ENCODE measurements at places on chromosomes 2 and 18.

DNA sequence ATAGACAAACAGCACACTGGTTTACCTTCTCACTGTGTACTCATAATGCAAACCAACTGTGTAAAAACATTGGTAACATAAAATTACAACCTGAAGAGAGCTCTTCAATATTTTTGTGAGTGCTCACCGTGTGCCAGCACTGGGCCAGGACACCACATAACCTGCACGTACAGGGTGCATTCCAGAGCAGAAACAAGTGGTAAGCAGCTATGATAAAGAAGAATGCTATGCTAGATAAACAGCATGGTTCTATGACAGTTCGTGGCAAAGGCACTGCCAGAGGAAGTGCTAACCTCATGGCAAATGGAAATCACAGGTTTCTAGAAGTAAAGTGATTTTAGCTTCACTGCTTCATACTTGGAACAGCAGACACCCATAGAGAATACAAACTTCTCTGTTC lies 343.5 kb downstream of the MTX2 start:
- peaks cover 5% of the 10 kb centered on the region for H3K4me1 ChIP-seq
- no peak overlapping the region for H3K27ac ChIP-seq
- H3K36me3 ChIP-seq: peaks cover 7% of the 10 kb centered on the region
- no peak for DNase-seq

GRCh38 chr2:118747066-118747465 lies 100.4 kb downstream of the EN1 start:
- DNase-seq: no peak
- no peaks in the 10 kb centered on the region for H3K4me1 ChIP-seq
- H3K36me3 ChIP-seq: peaks cover 14% of the 10 kb centered on the region
- H3K27ac ChIP-seq: no peak overlapping the region

GRCh38 chr18:40222776-40223175 lies 1732.3 kb upstream of the PIK3C3 start:
- no peak for DNase-seq
- no peaks in the 10 kb centered on the region for H3K27me3 ChIP-seq
- H3K4me1 ChIP-seq: peaks cover 3% of the 10 kb centered on the region

GRCh38 chr2:33340280-33340679 lies 136.2 kb upstream of the RASGRP3 start:
- no peak overlapping the region for H3K4me3 ChIP-seq
- H3K27ac ChIP-seq: peak overlapping the region; percentile 86
- H3K27me3 ChIP-seq: no peaks in the 10 kb centered on the region
- H3K36me3 ChIP-seq: peaks cover 36% of the 10 kb centered on the region

- peaks cover 42% of the 10 kb centered on the region for H3K4me1 ChIP-seq
- DNase-seq: peak; percentile 44
- no peak overlapping the region for H3K27ac ChIP-seq
- no peak overlapping the region for H3K4me3 ChIP-seq
- peaks cover 24% of the 10 kb centered on the region for H3K27me3 ChIP-seq
- no peaks in the 10 kb centered on the region for H3K36me3 ChIP-seq
Measured at GRCh38 chr2:854460-854859, 96.2 kb upstream of the SNTG2 start.

GRCh38 chr18:48676756-48677368 lies 138.0 kb downstream of the CTIF start:
- H3K27ac ChIP-seq: no peak overlapping the region
- no peak overlapping the region for H3K4me3 ChIP-seq
- peaks cover under 1% of the 10 kb centered on the region for H3K36me3 ChIP-seq
